ENCODE measurements at places on chromosomes 11 and 22. TPM values are rescaled to one million over a fixed set of nuclear protein-coding genes. Genes with fewer than 3 reads are reported as not detected.

GRCh38 chr11:10095412-10096208 lies 198.4 kb downstream of the SBF2 start:
- DNase-seq, result no peak

DNA sequence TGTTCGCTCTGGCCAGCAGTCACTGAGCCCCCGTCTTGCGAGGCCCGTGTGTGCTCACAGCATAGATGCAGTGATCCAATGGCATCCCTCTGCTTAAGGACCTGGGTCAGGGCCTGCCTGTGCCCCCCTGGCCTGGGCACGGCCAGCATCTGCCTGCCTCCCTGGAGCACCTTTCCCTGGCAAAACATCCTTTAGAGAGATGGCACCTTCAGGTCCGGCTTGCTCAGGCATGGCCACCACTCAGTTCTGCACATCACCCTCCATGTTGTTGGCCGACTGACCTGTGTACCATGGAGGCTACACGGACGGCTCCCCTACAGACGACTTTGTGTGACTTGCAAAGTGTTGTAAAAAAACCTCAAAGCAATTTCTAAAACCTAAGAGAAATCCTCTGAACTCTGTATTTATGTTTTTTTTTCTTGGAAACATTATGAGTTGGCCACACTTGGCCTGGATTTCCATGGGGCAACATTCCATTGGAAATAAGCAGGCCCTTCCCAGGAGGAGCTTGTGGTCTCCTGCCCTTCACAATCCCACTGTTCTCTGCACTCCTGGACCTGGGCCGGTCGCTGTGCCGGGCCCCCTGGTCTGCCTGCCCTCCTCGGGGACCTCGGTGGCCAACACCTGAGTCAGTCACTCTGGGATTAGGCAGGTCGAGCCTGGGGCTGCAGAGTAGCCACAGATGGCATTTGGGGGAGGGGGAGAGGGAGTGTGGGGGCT lies 592.4 kb downstream of the TBC1D22A start:
- DNase-seq, result no peak

DNA sequence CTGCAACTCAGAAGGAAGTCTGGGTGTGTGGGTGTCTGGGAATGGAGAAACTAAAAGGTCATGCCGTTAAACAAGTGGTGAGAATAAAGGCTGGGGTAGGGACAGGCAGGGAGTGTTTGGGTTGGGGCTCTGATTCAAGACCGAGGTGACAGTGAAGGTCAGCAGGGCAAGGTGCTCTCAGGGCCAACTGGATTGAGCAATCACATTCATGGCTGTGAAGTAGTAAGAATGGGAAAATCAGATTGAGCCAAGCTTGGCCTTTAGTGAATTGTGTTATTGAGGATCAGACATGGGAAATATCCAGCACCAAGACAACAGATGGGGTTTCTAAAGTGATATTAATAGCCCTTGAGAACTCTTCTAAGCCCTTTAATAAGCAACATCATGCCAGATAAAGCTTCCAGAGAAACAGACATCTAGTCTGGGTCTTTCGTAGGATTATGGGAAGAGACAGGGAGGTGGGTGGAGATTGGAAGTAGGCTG lies 24.3 kb downstream of the SCN3B start:
- DNase-seq, result no peak

GRCh38 chr11:26286472-26287066 lies 45.4 kb upstream of the ANO3 start:
- DNase-seq, result no peak

Gene PKDREJ
- not detected for total RNA-seq

Gene MOGAT2
- 0.13 TPM for total RNA-seq

Gene TRIM51
- not detected for total RNA-seq

Gene CCDC117
- total RNA-seq, result 27.2 TPM

Measured in activated T-cell treated with anti-CD3 and anti-CD28 coated beads, Interleukin-2, amount 50 U/mL, for 4 hours (primary cell).